ENCODE measurements at places on chromosomes 5 and 9.

GRCh38 chr9:99736291-99736690, 85.4 kb upstream of the NR4A3 start:
- no peak for DNase-seq

DNA sequence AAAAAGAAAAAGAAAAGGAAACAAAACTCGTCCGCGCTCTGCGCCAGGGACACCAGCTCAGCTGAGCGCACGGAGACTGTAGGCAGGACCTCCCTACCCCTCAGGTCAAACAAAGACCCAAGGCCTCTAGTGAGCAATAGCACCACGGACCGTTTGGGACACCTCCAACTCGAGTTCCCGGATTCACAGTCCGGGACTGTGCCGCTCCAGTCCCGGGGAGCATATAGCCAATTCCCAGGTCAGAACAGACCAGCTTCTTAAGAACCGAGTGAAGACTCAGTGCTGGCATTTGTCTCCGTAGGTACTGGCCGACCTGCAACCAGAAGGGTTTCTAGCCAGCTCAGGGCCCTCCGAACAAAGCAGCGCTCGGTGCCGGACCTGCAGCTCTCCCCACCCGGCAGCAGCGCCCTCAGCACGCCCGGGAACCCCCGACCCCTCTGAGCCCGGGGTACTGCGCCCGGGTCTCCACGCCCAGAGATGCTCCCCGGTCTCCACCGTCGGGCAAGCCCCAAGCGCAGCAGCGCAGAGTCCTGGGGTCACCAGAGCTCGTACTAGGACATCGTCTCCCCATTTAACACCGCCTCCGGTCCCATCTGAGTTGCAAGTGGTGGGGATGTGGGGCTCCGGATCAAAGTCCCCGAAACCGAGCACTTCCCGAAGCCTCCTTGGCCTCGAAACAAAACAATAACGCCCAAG, 591 bp downstream of the ABCA1 start:
- no peak for DNase-seq

- no peak for DNase-seq
Measured at GRCh38 chr5:2675548-2675947, 75.9 kb downstream of the IRX2 start.

GRCh38 chr5:179734536-179735164, 2.0 kb downstream of the MAML1 start:
- DNase-seq, result no peak

DNA sequence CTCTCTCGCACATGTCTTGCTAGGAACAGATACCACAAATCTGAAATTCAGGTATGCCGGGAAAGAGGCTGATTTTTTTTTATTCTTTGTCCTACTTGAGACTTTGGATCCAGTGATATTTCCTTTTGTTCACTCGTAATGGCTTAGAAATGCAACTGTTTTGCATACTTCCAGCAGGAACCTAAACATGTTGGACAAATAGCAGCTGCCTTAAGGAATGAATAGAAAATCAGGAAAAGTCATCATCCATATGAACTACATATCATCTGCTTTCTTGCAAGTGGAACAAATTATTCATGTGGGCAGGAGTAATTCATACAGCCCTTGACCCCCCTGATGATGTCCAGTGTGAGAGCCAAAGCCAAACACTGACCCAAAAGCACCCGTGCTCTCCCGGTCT, 17.4 kb downstream of the TTC39B start:
- no peak for DNase-seq

GRCh38 chr9:26685818-26686217, 206.8 kb downstream of the CAAP1 start:
- no peak for DNase-seq

GRCh38 chr9:2281803-2282185, 266.6 kb downstream of the SMARCA2 start:
- DNase-seq, result no peak

DNA sequence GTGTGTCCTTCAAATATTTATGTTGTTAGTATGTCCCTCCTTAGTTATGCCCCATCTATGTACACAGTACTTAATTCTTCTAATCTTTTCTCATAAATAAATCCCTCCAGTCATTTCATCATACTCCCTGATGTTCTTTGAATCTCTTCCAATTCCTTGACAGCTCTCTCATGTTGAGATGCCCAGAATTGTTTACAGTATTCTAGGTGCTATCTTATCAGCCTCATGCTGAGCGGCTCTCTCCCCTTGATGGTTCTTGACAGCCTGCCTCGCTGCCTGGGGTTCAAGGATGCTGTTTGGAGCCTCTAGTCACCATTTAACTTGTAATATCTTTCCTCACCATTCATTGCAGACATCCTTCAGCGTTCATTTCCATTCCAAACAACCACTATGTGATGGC, 799.2 kb downstream of the BRINP1 start:
- DNase-seq, result no peak

GRCh38 chr5:31047007-31047406, 146.5 kb upstream of the CDH6 start:
- DNase-seq, result no peak

DNA sequence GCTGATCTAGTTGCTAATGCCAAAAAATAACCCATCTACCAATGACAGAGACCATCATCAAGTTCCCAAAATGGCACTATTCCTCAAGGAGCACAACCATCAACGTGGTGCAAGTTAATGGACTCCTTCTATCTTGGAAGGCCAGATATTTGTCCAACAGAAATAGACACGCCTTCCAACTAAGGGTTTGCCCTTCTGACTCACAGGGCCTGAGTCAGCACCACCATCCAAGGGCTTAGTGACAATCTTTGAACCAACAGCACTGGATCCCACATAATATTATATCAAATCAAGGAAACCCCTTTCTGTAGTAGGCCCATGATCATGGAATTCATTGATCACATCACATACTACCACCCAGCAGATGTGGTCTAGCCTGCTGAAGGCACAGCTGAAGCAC, 84.3 kb downstream of the MED27 start:
- DNase-seq, result no peak

GRCh38 chr5:171766875-171767274, 18.7 kb upstream of the SMIM23 start:
- DNase-seq, result no peak

DNA sequence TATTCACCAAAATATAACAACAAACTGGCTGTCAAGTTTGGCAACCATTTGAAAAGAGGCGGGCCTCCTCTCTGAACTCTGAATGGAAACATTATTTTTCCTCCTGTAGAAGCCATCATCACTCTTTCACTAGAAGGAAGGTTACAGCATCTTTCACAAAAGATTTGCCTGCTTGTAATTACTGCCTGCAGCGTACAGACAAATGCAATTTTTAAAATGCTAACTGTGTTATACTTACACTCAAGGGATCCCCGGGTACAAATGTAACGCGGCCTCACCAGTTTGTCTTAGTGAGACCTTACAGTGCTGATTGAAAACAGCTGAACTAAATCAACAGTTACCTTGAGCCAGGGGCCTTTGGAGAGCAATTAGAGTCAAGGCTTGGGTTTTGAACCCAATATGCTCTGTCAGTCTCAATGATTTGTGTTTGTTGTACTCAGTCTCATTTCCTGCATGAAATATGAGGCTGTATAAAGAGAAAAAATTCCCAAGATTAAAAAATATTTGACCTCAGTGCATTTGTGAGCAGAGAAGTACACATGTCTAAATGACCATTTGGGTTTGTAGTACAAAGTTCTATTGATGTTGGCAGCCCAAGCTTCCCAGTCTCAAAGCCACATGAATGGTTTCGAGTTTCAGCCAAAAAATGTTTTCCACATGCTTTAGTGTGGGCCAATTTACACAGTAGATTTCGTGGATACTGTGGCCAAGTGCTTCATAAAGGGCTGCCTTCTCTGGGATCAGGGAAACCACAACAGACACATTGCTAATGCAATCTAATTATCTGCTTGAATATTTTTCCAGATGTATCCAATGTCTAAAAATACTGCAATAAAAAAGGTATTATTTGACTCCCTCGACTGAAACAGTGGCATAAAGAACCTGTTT, 500.0 kb downstream of the SPATA31D1 start:
- no peak for DNase-seq

GRCh38 chr5:16936989-16937438, 926 bp upstream of the MYO10 start:
- no peak for DNase-seq

- DNase-seq, result no peak
Measured at GRCh38 chr5:133849116-133849515, 119.3 kb downstream of the C5orf15 start.

All from stimulated activated CD4-positive, alpha-beta T cell treated with anti-CD3 and anti-CD28 coated beads, TNF-alpha, amount 100 ng/mL, for 48 hours (primary cell).